NCI-H1105 treated with DMSO at 0.1 percent for 48 hours (cell line): ENCODE measurements at places on chromosomes 12 and 14.
A peak's percentile ranks its signal among the peaks of the same experiment; 100 is the strongest.

- no peak for DNase-seq
Measured at GRCh38 chr14:72599579-72600470, 294.1 kb downstream of the DPF3 start.

DNA sequence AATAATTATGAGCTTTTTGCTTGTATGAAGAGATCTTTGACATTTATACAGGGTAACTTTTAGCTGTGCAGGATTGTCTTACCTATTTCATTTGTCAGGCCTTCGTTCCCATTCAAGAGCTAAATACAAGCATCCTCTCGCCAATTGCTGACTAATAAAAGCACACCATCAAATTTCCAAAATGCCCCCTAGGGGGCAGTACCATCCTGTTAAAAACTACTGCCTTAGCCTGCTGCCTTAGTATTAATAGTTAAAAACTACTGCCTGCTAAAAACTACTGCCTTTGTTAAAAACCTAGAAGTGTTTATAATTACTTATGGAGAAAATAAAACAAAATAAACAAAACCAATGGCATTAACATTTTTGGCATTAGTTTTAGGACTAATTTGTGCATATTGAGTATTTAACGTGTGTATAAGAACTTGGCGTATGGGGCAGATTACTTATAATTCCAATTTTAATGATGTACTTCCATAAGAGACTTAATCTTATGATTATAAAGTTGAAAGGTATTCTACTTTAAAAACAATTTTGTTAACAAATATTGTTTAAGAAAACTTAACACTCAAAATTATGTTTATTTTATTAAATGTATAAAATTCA lies 3.0 kb upstream of the IFI27L2 start:
- DNase-seq = peak; percentile 82

DNA sequence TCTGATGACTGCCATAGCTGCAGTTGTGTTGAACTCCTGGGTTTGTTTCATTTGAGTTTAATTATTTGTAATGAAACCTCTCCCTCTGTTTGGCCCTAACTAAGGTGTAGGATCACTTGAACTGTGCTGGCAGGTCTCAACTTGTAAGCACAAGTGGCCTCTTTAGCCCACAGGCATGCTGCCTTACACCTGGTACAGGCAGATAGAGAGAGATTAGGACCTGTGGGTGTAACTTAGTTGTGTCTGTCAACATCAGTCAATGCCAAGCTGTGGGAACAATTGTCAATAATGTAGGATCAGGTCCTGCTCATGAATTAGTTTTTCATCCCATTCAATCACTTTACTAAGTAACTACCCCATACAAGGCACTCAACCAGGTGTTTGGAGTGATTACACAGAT lies 263.0 kb upstream of the G2E3 start:
- DNase-seq = peak; percentile 97

GRCh38 chr14:90714811-90715210 lies 101.4 kb downstream of the TTC7B start:
- no peak for DNase-seq

GRCh38 chr14:72560331-72560730 lies 333.6 kb downstream of the DPF3 start:
- DNase-seq = no peak

DNA sequence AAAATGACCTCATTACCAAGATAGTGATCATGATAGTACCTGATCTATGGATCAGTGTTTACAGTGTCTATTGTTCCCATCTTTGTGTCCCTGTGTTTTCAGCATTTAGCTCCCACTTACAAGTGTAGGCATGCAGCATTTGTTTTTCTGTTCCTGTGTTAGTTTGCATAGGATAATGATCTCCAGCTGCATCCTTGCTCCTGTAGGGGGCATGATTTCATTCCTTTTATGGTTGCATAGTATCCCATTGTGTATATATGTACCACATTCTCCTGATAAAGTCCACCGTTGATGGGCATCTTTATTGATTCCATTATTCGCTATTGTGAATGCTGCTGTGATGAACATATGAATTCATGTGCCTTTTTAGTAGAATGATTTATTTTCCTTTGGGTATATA lies 215.4 kb upstream of the NAV3 start:
- no peak for DNase-seq

DNA sequence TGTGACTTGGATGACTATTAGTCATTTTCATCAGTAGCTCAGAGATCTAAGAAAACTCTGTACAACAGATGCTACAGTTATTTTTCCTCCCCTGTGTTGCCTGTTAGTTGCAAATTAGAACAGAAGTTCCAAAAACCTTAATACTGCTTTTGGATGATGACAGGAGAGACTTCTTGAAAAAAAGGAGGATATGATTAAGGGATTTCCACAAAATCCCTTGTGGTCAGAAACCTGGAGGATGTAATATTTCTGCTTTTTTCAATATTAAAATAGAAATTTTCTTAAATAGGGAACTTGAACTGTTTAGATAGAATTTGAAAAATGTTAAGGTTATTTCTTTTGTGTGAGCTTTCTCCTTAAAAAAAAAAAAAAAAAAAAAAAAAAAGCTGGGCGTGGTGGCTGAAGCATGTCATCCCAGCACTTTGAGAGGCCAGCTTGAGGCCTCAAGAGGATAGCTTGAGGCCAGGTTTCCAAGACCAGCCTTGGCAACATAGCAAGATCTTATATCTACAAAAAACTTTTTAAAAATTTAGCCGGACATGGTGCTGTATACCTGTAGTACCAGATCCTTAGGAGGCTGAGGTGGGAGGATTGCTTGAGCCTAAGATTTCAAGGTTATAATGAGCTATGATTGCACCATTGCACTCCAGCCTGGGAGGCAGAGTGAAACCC lies 14.1 kb downstream of the CMAS start:
- no peak for DNase-seq

- no peak for DNase-seq
Measured at GRCh38 chr12:93381161-93381975, 3.6 kb downstream of the NUDT4 start.

DNA sequence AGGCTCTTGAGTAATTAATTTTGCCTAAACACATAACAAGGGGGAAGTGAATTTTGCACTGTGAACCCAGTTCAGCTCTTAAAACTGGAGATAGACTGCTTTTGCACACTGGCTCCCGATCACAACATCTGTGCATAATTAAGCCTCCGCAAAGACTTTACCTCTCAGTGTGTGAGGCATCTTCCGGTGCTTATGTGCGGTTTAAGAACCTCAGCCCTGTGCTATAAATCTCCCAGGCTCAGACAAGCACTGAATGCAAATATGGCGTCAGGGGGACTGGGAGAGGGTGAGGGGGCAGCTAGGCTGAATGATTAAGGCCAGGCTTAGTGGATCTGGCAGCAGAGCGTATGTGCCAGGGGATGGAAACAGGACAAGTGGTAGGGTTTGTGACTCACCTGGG lies 103.3 kb downstream of the ADCK1 start:
- DNase-seq = no peak

DNA sequence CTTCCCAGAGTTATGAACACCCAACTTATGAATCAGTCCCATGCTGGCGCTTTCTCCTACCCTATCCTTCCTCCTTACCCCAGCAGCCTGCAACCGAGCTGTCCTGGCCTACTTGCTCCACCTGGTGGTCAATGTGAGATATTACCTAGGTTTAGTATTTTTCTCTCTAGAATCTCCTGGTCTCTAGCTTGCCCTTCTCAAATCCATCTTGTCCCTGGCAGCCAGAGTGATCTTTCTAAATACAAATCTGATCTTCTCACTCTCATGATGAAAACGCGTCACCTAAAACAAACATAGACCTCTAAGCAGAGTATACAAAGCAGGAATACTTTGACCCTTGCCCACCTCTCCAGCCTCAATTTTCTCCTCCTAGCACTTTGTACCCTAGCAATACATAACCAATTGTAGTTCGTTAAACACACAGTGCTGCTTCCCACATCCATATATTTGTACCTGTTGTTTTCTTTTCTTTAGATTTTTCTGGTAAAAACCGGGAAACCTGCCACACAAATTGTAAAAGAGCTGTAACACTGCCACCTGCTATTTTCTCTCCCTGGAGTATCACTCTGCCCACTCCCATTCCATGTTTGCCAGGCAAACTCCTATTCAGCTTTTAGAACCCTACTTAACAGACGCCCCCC lies 20.0 kb upstream of the TCP11L2 start:
- peak; percentile 49 for DNase-seq

DNA sequence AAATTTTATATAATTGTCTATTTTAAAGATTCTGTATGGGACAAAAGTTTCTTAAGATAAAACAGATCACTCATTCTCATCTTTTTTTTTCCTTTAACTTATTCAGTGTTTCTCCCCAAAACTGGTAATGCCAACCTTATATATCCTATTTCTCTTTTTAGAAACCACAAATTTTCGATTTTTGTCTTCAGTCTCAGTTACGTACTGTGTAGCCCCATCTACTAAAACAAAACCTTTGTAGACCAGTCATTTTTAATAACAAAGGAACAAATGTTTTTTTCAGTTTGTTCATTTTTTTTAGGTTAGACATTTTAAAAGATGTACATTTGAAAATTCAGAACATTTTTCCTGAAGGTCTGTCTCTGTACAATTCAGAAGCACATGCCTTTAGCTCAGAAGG lies 18.2 kb downstream of the PNMA1 start:
- no peak for DNase-seq

- DNase-seq = no peak
Measured at GRCh38 chr12:75650595-75651341, 139.4 kb upstream of the KRR1 start.

DNA sequence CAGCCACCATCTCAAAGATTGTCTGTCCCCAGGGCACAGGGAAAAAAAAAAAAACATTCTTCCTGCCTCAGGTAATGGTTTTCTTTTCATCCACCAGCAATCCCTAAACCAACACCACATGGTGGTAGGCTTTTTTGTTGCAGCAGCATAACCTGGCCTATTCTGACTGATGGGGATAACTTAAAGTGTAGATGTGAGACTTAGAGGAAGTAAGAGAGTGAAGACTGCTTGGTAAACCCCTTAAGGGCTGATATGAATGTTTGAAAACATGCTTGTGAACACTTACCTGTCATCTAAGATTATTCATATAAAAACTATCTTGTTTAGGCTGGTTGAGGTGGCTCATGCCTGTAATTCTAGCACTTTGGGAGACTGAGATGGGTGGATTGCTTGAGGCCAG lies 130.2 kb upstream of the RAP1B start:
- no peak for DNase-seq

DNA sequence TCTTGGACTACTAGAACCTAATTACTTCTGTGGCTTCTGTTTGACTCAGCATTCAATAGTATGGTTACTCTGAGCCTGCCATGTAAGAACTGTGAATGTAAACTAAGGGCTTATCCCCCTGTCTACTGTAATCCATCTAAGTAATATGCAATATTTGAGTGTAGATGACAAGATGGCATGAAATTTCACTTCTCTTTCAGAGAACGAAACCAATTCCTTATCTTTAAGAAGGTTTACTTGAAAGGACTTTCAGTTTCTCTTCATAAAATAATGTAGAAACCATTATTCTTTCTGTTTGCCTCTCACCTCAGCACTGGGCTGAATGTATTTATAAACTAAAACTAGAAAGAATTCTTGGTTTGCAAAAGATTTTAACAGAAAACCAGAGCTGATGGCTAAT lies 60.4 kb upstream of the ARID2 start:
- no peak for DNase-seq

GRCh38 chr12:49273726-49274395 lies 9.0 kb downstream of the TUBA1C start:
- DNase-seq = no peak

DNA sequence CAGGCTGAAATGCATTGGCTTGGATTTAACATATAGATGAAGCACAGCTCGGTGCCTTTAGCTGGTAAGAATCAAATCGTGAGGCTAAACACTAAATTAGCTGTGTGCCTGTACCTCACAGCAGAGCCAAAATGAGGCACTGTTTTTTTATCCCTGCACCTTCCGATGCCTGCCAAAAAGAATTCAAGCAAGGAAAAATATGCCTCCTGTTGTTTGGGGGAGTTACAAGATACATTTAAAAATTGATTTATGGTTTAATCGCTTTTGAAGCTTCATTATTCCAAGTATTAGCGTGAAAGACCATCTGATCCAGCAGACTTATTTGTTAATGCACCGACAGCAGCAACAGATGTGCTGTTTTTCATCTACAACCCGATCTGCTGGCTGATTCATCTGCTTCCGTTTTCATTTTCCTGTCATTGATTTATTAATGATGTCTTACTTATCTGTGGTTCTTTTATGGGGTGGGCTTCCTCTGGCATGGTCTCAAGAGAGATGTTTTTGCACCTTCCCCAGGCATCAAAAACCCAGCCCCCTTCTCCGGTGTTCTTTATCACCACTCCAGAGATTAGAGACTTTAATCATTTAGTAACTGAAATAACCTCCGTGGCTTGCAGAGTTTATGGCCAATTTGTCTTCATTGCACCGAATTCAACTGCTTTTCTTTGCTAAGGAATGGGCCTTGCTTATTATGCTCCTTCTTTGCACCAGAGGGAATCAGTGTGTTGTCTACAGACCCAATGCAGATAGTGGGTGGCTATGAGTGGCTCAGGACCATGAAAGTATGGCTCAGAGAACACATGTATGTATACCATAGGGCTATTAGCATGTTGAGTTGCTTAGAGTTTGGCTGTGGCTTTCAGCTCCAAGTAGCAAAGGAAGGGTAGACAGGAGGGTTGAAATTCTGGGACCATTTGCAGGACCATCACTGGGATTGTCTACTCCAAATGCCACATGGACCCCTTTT lies 166.8 kb upstream of the TMEM260 start:
- DNase-seq = no peak
